ENCODE measurements at places on chromosomes 5 and 9.

GRCh38 chr9:100673249-100673648 lies 95.4 kb downstream of the CAVIN4 start:
- no peak for DNase-seq

- DNase-seq: no peak
Observed at GRCh38 chr9:99931155-99931840, 24.8 kb downstream of the STX17 start.

- DNase-seq: no peak
Observed at GRCh38 chr5:78597974-78598371, 50.6 kb downstream of the LHFPL2 start.

- DNase-seq: no peak
Observed at GRCh38 chr5:109705596-109705995, 15.9 kb downstream of the MAN2A1 start.

DNA sequence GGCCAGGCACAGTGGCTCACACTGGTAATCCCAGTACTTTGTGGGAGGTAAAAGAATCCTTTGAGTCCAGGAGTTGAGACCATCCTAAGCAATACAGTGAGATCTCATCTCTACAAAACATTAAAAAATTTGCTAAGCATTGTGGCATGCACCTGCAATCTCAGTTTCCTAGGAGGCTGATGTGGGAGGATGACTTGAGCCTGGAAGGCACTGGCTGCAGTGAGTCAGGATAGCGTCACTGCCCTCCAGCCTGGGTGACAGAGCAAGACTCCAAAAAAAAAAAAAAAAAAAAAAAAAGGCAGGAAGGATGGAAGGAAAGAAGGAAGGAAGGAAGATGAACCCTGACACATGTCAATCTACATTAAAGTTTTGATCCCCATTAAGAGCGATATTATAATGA lies 1452.2 kb upstream of the ACO1 start:
- no peak for DNase-seq

- DNase-seq: no peak
Observed at GRCh38 chr5:45532826-45533624, 163.2 kb downstream of the HCN1 start.

DNA sequence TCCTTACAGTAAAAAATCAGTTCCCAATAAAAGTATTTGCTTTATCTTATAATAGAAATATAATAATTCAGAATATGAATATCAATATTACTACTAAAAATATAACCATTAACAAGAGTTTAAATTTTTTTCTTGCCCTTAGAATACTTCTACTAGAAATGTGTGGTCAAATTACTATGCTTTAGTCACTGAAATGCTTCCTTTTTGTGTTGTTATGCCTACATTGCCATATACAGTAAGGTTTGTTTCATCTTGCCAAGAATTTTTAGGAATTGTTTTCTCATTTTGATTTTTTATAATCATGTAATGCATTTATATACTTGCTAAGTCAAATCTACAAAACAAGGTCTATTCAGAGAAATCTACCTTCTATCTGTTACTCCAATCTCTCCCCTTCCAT lies 181.7 kb downstream of the CDK5RAP2 start:
- DNase-seq: no peak

DNA sequence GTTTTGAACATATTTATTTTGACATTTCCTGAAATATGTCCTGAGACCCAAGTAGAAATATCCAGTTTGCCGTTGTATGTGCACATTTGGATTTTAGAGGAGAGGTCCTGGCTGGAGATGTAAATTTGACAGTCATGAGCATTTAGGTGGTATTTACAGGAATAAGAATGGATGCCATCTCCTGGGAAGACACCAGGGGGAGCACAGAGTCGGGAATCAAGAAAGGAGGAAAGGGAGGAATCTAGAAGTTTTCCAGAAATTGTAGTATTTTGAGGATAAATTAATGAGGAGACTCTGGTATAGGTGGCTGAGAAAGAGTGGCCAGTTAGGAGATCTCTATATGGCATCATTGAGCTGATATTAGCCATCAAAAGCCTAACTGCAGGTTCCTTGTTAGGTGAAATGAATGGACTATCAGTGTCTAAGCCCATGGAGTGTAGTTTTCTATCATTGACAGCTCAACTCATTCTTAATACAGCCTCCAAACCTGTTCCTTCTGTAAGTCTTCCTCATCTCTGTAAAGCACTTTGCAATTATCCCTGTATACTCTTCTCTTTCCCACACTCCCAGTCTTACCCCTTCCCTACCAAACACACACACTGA lies 7.2 kb downstream of the GAPT start:
- no peak for DNase-seq

DNA sequence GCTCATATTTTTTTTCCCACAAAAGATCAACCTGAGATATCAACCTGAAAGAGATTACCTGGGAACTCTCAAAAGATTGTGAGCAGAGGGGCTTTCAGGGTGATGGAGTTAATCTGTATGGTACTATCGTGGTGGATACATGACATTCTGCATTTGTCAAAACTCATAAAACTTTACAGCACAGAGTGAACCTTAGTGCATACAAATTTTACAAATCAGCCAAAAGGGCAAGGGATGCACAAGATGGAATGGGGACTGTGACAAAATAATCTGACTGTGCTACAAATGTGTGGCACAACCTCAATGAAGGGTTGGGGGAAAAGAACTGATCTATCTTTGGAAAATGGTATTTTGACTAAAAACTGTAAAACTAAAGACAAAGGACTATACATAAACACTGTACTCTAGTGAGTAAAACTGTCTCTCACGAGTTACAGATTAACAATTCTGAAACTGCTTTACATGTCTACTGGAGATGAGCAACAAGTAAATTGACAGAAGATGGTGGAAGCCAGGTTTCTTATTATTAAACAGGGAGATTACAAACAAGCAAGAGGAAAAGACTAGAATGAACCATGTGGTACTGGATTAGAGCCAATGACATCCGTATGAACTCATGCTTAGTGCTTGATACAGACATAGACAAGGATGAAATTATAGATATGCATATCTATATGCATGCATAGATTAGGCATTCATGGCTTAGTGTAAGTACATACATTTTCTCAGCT lies 24.8 kb upstream of the RLN1 start:
- DNase-seq: no peak

GRCh38 chr5:15516486-15516885 lies 16.5 kb downstream of the FBXL7 start:
- DNase-seq: no peak

- DNase-seq: no peak
Observed at GRCh38 chr5:130222573-130222972, 318.3 kb downstream of the CHSY3 start.
